ENCODE measurements at places on chromosomes 7 and 10.

DNA sequence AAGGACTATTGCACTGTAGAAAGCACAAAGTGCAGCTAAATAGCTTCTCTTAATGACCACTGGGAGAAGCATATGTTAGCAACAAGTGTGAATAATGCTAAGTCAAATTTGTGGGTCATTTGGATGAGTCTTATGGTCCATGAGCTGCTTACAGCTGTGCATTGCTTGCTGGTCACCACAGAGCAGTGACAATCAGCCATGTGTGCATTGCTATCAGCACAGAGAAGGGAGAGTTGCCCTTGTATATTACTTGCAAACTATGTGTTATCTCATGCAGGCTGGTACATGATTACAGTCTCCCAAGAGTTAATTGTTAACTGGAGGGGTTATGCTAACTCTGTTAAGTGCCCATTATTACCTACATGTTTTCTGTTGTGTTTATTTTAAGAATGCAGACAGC is 25.7 kb downstream of the MRPS33 start:
- DNase-seq = no peak

DNA sequence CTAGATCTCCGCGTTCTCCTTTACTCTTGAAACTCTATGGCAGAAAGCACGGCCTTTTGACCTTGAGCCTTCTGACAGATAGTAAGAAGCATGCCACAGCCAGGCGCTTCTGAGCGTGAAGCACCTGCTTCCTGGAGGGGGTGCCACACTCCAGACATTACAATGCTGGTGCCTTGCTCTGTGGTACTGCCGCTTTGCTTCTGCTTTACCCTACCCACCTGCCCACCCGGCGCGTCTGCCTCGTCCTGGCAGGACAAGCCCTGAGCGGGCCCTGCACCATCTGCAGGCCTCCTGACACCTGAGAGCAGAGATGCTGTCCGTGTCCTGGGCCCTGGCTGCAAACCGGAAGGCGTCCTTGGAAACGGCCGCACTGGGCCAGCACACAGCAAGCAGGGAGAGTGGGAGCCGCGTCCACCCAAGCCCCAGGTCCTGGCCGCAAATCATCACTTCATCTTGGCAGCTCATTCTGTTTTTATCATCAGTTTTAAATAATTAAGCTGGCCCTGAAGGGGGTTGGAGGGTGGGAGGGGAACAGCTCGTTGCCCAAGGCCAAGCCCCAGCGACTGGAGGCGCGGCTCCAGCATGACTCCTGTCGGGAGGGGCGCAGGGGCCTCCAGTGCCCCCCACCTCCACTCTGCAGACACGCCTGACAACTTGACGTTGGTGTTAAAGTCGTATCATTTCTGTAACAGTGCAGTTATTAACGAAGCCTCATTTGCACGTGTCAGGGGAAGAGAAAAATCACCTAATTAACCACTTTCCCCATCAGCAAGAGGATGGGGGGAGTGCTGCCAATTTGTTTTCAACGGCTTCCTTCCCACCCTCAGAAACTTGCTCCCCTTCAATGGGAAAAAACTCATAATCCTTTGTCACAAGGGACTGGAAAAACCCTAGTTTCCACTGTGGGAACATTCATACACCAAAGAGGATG is 132.2 kb downstream of the MAD1L1 start:
- DNase-seq = no peak

- no peak for DNase-seq
Measured at GRCh38 chr7:132547821-132548220, 28.4 kb downstream of the PLXNA4 start.

DNA sequence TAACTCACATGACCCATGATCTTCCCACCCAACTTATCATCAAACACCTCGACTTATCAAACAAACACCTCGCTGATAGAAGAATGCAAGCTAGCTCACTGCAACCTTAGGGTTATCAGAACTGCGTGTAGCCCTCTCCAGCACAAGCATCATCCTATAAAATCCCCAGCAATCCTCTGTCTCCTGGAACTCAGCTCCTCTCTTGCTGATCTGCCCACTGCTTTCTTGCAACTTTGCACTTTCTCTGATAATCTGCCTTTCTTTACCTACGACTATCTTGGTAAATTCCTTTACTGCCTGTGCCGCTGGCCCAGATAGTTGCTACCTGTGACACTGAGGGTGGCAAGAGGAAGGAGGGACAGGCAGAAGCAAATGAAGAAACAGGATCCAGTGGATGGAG is 210.9 kb downstream of the ACTR3B start:
- no peak for DNase-seq

DNA sequence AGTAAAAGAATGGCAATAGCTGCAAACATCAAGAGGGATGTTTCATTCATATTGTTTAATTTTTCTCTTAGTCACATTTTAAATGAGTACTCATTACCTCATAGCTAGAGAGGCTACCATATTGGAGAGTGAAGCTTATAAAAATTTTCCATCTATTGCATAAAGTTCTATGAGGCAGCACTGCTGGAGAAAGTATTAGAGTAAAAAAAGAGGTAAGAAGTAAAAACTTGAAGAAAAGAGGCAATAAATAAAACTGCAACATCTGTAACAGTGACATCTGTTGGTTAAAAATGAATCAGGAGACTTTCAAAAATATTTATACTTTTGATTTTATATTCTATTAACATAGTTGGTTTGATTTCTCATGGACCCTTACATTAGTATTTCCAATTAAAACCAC is 284.5 kb upstream of the SEMA3D start:
- DNase-seq = no peak

DNA sequence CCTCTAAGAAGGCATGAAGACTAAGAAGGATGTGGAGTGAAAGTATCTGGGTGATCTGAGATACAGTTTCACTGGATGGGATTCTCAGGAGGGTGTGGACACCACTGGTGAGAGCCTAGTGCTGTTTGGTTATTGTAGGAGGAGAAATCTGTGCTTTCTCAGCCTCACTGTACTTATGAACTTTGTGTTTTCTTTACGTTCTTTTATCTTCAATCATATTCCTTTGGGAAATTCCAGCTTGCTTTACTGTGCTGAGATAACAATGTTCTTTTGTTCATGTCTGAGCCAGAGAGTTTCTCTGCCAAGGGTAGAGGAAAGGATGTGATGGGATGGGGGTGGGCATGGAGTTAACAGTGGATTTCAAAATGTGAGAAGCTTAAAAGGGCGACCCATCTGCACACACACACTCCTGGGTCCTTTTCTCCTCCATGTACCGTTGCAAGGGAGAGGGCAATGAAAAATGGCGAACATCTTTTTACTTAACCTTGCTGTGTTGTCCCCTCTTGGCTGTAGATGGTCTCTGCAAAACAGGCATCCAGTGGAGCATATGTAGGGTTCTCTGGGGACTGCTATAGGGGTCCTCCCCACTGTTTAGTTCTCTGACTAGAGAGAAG is 25.0 kb upstream of the TAX1BP1 start:
- DNase-seq = no peak

GRCh38 chr7:105249216-105249615 is 139.5 kb downstream of the SRPK2 start:
- DNase-seq = no peak

DNA sequence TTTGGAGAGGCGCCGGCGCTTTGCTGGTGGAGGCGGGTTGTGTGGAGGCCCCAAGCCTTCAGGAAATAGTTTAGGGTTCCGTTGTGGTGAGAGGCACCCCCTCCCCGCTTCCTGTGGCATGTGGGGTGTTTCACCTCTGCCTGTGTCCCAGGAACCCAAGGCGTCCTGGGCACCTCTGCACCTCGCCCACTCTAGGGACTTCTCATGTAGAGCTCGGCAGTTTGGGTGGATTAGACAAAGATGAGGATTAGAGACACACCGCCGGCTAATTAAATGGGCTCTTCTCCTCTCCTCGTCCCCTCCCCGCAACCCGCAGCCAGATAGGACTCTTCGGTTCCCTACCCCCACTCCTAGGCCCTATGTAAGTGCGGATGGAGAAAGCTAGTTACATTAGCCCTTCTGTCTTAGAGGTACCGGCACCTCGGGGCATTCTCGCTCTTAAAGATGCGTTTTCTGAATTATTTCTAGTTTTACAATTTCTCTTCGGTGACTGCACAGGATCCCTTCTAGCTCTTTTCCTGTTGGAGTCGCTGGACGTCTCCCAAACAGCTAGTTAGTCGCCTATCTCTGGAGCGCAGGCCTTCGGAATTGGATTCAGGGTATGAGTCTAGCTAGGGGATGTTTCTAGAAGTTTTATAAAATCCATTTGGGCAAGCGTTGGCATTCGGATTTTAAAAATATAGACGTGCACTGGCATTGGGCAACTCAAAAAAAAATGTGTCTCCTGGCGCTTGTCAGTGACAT is 7.8 kb downstream of the PTF1A start:
- DNase-seq = no peak

DNA sequence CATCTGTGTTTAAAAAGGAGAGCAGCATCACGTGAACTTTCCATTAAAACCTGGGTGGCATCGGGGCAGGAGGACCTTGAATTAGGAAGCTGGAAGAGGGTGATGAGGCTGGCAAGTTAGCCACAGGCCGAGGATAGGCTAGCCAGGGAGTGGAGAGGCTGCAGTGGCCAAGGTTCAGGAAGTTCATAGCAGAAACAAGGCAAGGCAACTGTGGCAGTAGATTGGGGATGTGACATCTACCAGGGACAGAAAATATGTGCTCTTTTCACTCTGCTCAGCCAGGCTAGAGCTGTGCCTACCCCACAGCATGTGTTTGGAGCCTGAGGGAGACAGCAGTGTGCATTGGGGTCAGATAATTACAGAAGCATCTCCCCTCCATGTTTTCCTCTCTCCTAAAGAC is 2.2 kb upstream of the INPP5F start:
- DNase-seq = no peak

DNA sequence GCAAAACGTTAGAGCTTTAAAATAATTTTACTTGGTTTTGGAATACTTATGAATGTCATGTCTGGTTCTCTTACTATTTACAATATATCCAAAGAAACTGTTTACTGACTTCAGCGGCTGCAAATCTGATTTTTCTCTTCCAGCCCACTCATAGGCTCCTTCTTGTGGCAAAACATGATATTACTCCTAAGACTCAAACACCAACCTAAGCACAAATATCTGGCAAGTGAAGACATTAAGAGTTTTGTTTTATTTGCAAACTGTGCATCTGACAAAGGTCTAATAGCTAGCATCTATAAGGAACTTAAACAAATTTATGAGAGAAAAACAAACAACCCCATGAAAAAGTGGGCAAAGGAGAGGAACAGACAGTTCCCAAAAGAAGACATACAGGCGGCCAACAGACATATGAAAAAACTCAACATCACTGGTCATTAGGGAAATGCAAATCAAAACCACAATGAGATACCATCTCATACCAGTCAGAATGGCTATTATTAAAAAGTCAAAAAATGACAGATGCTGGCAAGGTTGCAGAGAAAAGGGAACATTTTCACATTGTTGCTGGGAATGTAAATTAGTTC is 20.3 kb upstream of the GJC3 start:
- peak; percentile 11 for DNase-seq

DNA sequence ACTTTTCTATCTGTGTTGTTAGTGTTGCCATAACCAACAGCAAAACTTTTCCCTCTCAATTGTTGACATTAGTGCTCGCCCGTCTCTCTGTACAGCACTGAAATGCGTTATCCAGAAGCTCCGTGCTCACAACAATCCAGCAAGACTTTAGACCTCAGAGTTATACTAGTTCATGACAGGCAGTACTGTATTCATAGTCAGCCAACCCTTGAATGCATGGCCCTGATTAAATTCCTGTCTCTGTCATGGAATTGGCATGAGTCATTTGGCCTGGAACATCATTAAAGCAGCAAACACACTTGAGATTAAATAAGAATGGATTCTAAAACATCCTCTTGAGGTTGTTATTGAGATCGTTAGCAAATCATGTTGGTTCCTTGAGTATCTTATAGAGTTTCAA is 405.5 kb upstream of the C7orf33 start:
- DNase-seq = no peak

DNA sequence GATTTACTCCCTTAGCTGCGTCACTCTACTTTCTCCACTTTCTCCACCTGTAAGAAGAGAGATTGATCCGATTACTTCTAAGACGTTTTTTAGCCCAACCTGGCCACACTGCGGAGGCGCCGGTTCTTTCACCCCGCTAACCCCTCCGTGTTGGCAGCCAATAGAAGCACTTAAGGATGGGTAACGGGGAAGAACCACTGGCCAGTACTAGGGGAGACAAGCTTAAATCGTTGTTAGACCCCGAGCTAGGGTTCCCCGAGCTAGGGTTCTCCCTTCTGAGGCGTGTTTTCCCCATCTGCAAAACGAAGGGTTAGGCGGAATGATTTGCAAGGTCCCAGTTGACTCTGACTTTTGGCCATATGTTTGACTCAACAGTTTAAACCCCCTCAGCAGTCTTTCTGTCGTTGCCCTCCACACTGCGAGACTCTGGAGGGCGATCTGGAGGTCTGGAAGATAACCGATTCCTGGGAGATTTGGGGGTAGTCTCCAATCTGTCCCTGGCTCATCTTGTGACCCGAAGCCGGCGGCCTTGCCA is 644 bp downstream of the UMAD1 start:
- DNase-seq = no peak

DNA sequence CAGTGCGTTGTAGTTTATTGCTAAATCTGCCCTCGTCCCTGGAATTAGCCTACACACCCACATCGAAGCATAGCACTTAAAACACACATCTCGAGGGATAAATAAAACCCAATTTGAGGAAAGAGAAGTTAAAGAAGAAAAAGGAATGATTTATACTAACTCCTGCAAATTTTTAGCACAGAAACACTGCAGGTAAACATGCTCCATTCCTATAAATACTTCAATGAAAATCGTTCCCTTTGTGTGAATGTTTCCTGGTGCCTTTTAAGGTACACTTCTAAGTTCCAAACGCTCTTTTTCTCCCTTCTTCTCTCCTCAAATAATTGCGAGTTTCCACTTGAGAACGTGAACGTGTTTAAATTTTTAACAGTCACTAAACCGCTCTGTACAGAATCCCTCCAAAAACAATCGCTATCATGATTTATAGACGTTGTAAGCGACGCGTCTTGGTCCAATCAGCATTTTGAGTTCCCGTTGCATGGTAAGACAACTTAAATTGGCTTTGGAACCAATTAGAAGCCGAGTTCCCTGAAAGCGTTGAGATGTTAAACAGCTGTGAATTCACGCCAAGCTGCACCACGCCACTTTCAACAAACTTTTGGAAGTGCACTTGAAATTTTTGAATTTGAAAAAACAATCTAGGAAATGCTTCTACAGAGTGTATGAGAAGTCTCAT is 12.5 kb upstream of the EBLN1 start:
- peak; percentile 17 for DNase-seq

DNA sequence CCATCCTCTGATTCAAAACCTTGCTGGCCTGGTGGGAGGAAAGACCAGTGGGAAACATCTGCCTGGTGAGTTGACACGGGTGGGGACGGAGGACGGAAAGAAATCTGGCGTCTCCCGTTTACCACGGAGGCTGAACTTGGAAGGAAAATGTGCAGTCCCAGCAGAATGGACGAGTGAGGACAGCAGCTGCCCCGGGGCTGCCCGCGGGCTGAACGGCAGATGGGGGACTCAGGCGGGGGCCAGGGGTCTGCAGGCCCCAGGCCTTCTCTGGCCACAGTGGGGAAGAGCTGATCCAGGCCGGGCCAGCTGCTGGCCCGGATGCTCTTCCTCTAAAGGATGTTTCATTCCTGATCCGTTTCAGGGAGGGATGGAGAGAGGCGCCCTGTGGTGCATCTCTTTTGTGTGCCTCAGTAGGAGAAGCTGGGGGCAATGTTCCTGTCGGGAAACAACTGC is 147.5 kb upstream of the CHST15 start:
- no peak for DNase-seq

GRCh38 chr10:4685904-4686643 is 139.9 kb upstream of the AKR1E2 start:
- DNase-seq = no peak
